ENCODE measurements at places on chromosomes 3 and 15. TPM values are rescaled to one million over a fixed set of nuclear protein-coding genes. Genes with fewer than 3 reads are reported as not detected.

Gene SEMA3G
- polyA plus RNA-seq = 0.07 TPM

Gene ACOX2
- polyA plus RNA-seq = not detected

Gene PRSS50
- polyA plus RNA-seq = 0.04 TPM

Gene PLSCR2
- not detected for polyA plus RNA-seq

Gene GP5
- polyA plus RNA-seq = 0.06 TPM

Gene SEMA7A
- polyA plus RNA-seq = 42.0 TPM

Gene OSTN
- polyA plus RNA-seq = not detected

Gene RTP3
- not detected for polyA plus RNA-seq

Gene ANKUB1
- polyA plus RNA-seq = not detected

Gene TAGLN3
- not detected for polyA plus RNA-seq

Gene CLEC3B
- polyA plus RNA-seq = 0.82 TPM

Gene DNAH12
- polyA plus RNA-seq = 0.09 TPM

Gene ACAA1
- 176 TPM for polyA plus RNA-seq

Gene KLHL40
- not detected for polyA plus RNA-seq

Gene UQCRC1
- polyA plus RNA-seq = 195 TPM

Gene TRPM1
- 0.16 TPM for polyA plus RNA-seq

Gene ZBTB20
- polyA plus RNA-seq = 4.6 TPM

Gene LYZL4
- polyA plus RNA-seq = not detected

Gene ST6GAL1
- polyA plus RNA-seq = 174 TPM

Gene TM4SF18
- not detected for polyA plus RNA-seq

Gene ECE2
- polyA plus RNA-seq = not detected

Gene RAD51
- polyA plus RNA-seq = 0.61 TPM

Gene TMEM87A
- 14.5 TPM for polyA plus RNA-seq

Gene WDR72
- polyA plus RNA-seq = not detected

Gene GPR62
- not detected for polyA plus RNA-seq
